SJSA1 (cell line): ENCODE measurements at places on chromosomes 13 and 19.
A peak's percentile ranks its signal among the peaks of the same experiment; 100 is the strongest.

DNA sequence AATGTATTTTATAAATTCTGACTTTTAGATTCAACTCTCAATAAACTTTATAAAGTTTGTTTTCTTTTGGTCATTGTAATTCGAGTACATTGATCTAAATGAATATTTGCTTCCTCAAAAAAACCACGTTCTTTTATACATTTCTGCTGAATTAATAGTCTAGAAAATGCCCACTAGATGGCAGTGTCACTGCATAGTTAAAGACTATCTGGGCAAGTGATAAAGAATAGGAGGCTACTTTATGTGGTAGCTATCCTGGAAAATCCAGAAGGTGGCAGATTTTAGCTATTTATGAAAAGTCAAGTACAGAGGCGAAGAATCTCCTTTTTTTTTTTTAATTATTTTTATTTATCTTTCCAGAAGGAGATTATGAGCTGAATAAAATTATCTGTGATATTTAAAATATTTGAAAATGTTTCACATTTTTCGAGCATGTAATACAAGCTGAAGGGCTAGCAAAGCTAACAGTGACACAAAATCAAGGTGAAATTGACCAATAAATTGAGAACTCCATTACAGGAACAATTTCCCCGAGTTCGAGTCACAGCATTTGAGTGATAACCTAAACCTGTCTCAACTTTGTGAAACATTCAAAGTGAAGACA lies 221.8 kb downstream of the OLFM4 start:
- DNase-seq, result no peak

DNA sequence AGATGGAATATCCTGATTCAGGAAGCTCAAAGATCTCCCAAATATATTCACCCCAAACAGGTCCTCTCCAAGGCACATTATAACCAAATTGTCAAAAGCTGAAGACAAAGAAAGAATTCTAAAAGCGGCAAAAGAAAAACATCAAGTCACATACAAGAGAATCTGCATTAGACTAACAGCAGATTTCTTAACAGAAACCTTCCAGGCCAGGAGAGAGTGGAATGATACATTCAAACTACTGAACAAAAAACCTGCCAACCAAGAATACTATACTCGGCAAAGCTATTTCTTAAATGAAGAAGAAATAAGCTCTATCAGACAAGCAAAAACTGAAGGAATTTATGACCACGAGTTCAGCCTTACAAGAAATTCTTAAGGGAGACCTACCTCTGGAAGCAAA lies 120.6 kb upstream of the WASF3 start:
- no peak for DNase-seq

DNA sequence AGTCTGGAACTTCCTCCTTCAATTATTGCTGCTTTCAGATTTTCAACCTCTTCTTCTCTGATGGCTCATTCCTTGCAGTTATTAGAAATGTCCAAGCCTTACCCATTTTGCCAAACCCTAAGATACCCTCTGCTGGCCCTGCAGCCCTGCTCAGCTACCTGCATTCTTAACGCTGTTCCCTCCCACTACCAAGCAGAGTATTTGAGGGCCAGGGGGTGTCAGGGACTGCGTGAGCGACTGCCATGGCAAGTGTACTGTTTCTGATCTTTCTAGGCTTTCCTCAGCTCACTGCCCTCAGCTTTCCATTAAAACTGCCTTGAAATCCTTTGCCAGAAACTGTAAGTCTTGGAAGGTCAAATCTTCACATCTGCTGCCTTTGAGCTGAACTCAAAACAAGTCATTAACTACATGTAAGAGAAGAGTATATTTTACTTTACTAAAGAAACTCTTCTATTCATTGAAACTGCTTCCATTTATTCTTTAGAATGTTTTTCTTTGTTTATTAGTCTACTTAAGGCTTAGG lies 41.0 kb downstream of the HS6ST3 start:
- no peak for DNase-seq

- DNase-seq, result no peak
Measured at GRCh38 chr13:111422348-111422747, 101.9 kb downstream of the TEX29 start.

DNA sequence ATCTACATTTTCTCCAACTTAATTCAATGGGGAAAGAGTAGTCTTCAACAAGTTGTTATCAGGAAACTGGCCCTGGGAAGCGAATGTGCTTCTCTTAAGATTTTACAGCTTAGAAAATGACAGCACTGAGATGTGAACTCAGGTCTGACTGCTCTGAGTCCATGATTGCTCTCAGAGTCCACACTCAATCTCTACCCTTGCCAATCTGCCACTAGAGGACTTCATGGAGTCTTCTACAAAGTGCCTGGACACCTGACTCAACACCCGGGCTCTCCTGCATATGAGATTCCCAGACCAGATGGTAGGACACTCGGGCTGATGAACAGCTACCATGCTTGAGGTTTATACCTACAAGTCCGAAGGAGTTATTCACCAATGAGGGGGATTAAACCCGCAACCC lies 74.8 kb downstream of the ABCC4 start:
- DNase-seq, result no peak

GRCh38 chr13:83709426-83710132 lies 172.7 kb downstream of the SLITRK1 start:
- no peak for DNase-seq

- no peak for DNase-seq
Measured at GRCh38 chr13:97810152-97810551, 143.3 kb upstream of the IPO5 start.

- DNase-seq, result no peak
Measured at GRCh38 chr19:15570420-15570819, 44.6 kb upstream of the CYP4F8 start.

DNA sequence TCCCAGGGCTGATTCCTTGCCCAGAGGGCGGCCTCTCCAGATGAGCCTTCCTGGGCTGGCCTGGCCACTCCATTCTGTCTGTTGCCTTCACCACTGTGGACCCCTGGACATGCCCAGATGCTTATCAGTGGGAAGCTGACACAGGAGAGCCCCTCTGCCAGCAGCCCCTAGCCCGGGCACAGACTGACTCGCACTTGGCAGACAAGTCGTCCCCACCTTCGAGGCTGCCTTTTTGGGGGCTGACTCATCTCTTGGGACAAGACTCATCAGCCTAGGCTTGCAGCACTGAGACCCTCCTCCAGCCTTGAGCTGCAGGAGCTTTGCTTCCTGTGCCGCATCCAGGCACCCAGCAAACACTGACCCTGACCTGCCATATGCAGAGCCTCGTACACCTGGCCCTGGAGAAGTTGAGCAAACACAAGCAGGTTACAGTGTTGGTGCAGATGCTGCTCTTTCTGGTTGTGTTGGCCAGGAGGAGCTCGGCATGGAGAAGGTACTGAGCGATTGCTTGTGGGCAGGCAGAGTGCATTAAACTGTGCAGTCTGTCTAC lies 8.1 kb downstream of the CHST8 start:
- no peak for DNase-seq

DNA sequence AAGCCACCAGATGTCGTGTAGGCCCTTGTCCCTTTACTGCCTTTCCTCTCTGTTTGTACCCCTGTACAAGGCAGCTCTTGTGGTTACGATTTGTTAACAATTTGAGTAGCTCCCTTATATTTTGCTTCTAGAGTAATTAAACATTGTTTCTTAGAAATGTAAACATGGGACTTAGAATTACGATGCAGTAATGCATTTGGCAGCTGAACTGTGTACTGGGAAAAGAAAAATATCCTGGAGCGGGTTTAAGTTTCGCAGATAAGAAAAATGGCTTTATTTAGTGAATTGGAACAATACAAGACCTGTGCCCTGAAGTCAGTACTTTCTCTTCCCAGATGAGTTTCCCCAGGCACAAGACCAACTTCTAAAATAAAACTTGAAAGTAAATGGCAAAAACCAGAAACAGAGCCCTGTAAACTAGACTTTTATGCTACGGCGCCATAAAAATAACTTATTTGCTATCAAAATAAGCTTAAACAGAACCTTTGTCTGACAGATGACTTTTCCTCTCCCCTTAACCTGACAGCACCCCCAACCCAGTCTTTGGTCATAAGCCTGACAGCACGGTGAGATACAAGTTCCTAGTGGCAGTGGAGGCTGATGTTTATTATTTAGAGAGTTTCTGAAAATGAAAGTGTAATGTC lies 63.0 kb downstream of the LRCH1 start:
- peak; percentile 59 for DNase-seq

- no peak for DNase-seq
Measured at GRCh38 chr19:46179076-46179759, 31.2 kb downstream of the IGFL2 start.

DNA sequence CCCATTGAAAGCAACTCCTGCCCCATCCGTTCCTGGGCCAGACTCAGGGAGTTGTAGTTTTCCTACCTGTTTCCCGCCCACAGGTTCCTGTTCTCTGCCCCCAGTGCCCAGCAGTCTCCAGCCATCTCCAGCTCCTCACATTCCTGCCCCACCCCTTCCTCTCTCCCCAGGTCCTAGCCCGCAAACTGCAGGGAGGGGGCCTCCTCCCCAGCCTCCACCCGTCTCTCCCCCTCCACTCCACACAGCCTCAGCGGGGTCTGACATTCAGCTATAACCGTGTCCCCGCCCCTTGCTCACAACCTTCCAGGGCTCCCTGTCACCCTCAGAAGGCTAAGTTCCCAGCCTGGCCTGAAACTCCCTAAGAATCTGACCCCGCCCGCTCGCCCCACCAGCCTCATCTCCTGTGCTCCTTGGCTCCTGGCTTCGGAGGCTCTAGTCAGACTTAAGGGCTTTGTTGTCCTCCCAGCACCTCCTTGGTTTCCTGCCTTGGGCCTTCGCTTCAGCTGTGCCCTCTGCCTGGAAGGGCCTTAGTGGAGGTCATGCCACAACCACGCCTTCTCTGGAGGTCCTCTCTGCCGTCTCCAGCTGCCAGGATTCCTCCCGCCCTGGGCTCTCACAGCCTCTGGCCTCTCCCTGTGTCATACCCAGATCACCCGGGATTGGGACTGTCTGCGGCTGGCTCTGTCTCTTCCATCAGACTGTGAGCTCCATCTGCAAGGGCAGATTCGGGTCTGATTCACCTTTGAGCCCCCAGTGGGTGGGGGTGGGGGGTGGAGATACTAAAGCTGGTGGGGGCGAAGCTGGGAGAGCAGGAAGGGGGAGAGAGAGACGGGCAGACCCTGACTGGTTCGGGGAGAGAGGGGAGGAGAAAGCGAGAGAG lies 5.1 kb upstream of the SPACA6 start:
- DNase-seq, result peak; percentile 61

DNA sequence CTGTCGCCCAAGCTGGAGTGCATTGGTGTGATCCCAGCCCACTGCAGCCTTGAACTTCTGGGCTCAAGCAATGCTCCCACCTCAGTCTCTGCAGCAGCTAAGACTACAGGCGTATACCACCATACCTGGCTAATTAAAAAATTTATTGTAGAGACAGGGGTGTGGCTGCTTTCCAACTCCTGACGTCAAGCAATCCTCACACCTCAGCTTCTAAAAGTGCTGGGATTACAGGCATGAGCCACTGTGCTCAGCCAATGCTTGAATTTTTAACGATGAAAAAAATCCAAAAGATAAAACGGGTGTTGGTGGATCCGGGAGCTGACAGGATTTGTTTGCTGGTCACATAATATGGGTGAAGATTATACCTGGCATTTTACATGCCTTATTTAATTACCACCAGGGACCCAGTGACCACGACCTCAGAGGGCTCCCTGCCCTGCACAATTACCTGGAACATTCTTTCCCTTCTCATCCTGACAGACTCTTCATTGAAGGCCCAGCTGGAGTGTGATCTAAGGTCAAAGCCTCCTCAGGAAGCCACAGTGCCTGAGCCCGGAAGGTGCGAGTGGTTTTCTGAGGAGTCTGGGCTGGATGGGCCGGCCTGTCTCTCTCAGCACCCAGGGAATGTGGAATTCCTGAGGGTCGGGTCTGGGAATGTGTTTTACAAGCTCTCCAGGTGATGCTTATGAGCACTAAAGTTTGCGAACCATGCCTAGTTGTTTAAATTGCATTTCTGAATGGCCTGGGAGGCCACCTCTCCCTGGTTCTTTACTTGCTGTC lies 193.3 kb downstream of the USP12 start:
- DNase-seq, result no peak

DNA sequence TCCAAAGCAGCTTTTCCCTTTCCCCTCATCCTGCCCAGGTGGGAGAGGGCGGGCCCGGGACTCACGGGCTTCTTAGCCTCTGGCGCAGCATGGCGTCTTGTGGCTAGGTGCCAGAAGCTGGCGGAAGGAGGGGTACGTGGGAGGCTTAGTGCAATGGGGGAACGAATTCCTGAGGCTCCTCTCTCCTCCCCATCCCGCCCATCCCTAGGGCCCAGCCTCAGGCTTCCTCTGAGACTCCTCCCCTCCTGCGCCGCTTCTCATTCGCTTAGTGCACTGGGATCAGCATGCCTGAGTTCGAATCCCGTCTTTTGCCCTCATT lies 297.8 kb downstream of the ZNF536 start:
- DNase-seq, result no peak

DNA sequence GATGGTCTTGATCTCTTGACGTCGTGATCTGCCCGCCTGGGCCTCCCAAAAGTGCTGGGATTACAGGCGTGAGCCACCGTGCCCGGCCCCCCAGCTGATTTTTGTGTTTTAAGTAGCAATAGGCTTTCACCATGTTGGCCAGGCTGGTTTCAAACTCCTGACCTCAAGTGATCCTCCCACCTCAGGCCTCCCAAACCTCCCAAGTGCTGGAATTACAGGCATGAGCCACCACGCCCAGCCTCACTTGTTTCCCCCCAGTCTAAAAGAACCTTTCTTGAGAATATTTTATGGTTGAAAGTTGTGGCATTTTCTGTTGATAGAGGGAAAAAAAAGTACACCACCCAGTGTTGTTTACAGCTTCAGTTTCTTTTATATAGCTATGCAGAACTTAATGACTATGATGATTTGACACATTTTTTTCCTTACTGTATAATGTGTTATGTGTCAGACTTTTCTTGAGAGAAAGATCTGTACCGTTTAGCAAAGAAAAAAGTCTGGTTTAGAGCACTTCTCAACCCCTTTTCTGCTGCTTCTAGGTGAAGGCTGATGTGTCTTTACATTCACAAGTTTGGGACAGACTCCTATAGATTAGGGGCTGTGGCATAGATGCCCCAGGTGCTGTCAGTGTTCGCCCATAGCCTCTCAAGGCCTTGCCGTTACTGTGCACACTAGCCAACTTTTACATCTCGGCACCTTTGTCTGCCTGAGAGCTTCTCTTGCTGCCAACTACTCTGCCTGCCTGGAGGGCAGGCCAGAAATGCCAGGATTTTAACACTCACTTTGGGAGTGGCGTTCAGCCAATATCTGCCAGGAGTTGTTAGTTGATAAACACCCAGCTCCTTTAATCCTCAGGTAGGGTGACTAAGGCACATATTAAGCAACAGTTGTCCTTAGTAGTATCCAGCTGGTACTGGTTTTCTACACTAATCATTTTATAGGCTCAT lies 33.0 kb downstream of the KCTD4 start:
- peak; percentile 54 for DNase-seq
